A673 (cell line): ENCODE measurements at places on chromosomes 1 and 21. TPM values are rescaled to one million over a fixed set of nuclear protein-coding genes. Genes with fewer than 3 reads are reported as not detected.

The ADORA3 gene
- not detected in 2 replicates for total RNA-seq

The IRF6 gene
- 0.17 and 0.28 TPM in 2 replicates for total RNA-seq

The DPT gene
- not detected in 2 replicates for total RNA-seq

The DYNLT5 gene
- not detected in 2 replicates for total RNA-seq

The ATXN7L2 gene
- 11.0 and 16.3 TPM in 2 replicates for total RNA-seq

The ATP6V0B gene
- total RNA-seq, result 153 and 181 TPM in 2 replicates

The SELENBP1 gene
- total RNA-seq, result 0.50 TPM in 1 of 2 replicates, not detected in the other

The TMEM61 gene
- total RNA-seq, result not detected in 2 replicates

The COL9A2 gene
- total RNA-seq, result 5.2 and 5.9 TPM in 2 replicates

The RNU1-4 gene
- total RNA-seq, result 1,866 and 1,908 TPM in 2 replicates

The CHD5 gene
- total RNA-seq, result 0.22 and 0.58 TPM in 2 replicates

The TBX15 gene
- total RNA-seq, result 0.31 and 0.32 TPM in 2 replicates

The SKI gene
- 84.9 and 88.1 TPM in 2 replicates for total RNA-seq

The EPHA2 gene
- total RNA-seq, result 70.5 and 91.6 TPM in 2 replicates

The LRRC7 gene
- total RNA-seq, result 0.07 TPM in 1 of 2 replicates, not detected in the other

The C1orf167 gene
- total RNA-seq, result not detected in 2 replicates

The ST3GAL3 gene
- total RNA-seq, result 26.8 and 30.7 TPM in 2 replicates

The AK2 gene
- total RNA-seq, result 196 and 208 TPM in 2 replicates

The SERINC2 gene
- 0.30 and 0.42 TPM in 2 replicates for total RNA-seq

The FAM151A gene
- total RNA-seq, result not detected in 2 replicates

The APCS gene
- total RNA-seq, result not detected in 2 replicates

The S100A4 gene
- 17.8 and 20.0 TPM in 2 replicates for total RNA-seq

The C1QTNF12 gene
- total RNA-seq, result 2.9 and 4.4 TPM in 2 replicates

The RNF223 gene
- total RNA-seq, result not detected in 2 replicates

The TMPRSS3 gene
- not detected in 2 replicates for total RNA-seq

The IL19 gene
- total RNA-seq, result not detected in 2 replicates

The OXCT2 gene
- 0.20 TPM in 1 of 2 replicates, not detected in the other for total RNA-seq

The ARMH1 gene
- total RNA-seq, result 0.26 and 0.87 TPM in 2 replicates

The PRDM16 gene
- 0.49 and 0.57 TPM in 2 replicates for total RNA-seq

The ATAD3C gene
- 0.22 and 0.39 TPM in 2 replicates for total RNA-seq

The CHODL gene
- 0.19 and 0.26 TPM in 2 replicates for total RNA-seq

The CELA2B gene
- not detected in 2 replicates for total RNA-seq

The TRIM17 gene
- total RNA-seq, result 0.54 and 0.72 TPM in 2 replicates

The S100A14 gene
- not detected in 2 replicates for total RNA-seq

The OR2T11 gene
- not detected in 2 replicates for total RNA-seq

The SETSIP gene
- 0.47 TPM in 1 of 2 replicates, not detected in the other for total RNA-seq

The CYP4Z1 gene
- total RNA-seq, result not detected in 2 replicates

The TP53BP2 gene
- 77.8 and 93.3 TPM in 2 replicates for total RNA-seq

The RNU1-2 gene
- 1,866 and 1,908 TPM in 2 replicates for total RNA-seq

The SLC6A9 gene
- total RNA-seq, result 31.4 and 40.8 TPM in 2 replicates

The FAM229A gene
- 4.7 and 5.2 TPM in 2 replicates for total RNA-seq

The IL12RB2 gene
- 0.39 and 0.70 TPM in 2 replicates for total RNA-seq
